ENCODE measurements at places on chromosomes 5 and 9.

DNA sequence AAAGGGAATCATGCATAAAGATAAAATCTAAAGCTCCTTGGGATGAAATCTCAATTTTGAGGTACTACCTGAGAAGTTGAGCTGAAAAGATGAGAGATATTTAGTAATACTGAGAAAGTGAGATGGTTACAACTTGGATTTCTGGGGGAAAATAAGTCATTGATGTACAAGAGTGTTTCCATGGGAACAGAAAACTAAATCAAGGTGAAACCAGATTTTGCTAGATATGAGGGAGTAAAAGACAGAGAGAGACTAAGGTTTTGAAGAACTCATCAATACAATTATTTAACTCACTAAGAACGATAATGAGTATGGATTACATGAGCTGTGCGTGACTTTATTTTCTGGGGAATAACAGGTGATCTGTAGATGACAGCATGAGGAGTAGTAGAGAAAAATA is 10.2 kb upstream of the ST8SIA4 start:
- DNase-seq, result no peak

DNA sequence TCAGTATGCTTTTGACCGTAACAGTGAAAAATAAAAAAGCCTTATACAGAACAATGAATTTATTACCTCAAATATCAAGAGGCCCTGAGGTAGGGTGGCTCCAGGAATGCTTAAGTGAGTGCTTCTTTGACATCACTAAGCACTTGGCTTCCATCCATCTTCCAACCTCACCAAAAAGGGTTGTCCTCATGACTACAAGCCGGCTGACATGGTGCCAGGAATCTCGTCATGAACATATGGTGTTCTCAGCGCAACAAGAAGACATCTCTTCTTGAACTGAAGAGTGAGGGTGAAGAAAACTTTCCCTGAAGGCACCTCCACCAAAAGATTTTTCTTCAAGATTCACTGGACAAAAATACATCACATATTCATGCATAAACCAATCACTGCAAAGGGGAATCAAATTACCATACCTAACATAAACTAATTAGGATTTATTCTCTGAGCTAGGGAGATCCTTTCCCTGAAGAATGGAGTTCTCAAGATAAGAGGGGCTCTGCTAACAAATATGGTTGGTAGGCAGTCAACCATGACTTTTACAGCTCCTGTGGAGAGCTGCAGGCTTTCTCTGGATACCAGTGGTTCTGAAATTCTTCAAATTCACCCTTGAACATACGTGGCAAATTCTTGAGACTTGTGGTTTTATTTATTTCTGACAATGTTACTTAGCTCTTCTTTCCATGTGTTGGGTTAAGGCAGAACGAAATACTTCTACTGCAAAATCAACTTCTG is 49.5 kb downstream of the AGXT2 start:
- no peak for DNase-seq

DNA sequence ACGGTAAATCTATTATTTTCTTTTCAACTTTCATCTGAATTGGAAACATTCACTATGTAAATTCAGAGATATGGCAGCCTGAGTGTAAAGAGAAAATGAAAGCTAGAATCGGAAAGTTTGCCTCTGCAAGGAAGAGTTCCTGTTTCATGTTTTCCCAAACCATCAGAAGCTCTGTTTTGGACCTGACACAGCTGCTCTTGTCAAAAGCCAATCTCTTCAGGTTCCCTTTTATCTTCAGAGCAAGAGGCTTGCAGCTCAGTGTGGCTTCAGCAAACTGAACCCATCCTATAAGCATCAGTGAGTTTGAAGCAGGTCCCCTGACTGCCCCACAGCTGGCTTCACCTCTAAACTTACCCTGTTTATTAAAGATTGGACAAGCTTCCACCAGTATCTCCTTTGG is 1099.7 kb downstream of the DTWD2 start:
- DNase-seq, result no peak

GRCh38 chr9:81575956-81576355 is 113.4 kb downstream of the TLE1 start:
- no peak for DNase-seq

- no peak for DNase-seq
Measured at GRCh38 chr5:116696366-116696765, 121.7 kb upstream of the SEMA6A start.

- no peak for DNase-seq
Measured at GRCh38 chr9:71303351-71303750, 181.9 kb upstream of the TRPM3 start.

GRCh38 chr5:134029156-134029555 is 24.4 kb upstream of the VDAC1 start:
- DNase-seq, result no peak

DNA sequence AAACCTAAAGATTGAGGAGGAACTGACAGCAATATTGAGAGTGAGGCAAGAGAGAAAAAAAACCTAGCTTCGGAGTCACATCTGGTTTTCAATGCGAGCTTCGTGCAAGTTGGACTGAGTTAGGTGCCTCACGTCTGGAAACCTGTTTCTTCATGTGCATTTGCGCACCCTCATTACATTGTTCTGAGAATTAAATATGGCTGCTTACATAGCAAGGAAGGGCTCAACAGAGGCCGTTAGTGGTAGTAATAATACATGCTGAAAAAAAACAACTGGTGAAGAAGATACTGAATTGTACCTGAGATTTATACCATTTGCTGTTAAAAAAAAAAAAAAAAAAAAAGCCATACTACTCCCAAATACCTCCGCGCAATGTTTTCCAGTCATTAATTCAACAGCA is 18.6 kb downstream of the DNAJA1 start:
- no peak for DNase-seq
